ENCODE measurements at places on chromosomes 7 and 10.

DNA sequence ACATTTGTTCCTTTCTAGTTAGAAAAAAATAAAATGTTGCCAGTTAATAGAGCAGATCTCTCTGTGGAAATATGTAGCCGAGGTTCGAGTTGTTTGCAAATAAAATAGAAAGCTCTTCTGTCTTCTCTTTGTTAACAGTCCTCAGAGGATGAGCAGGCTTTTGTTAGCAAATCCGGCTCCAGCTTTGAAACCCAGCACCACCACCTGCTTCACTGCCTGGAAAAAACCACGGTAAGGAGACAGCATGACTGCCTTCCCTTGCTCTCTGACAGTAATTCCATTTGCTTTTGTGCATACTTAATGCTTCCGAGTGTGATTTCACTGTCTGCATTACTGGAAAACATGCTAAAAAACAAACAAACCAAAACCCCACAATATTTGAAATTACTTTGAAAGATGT, 115.6 kb downstream of the TSPAN12 start:
- DNase-seq, result no peak

DNA sequence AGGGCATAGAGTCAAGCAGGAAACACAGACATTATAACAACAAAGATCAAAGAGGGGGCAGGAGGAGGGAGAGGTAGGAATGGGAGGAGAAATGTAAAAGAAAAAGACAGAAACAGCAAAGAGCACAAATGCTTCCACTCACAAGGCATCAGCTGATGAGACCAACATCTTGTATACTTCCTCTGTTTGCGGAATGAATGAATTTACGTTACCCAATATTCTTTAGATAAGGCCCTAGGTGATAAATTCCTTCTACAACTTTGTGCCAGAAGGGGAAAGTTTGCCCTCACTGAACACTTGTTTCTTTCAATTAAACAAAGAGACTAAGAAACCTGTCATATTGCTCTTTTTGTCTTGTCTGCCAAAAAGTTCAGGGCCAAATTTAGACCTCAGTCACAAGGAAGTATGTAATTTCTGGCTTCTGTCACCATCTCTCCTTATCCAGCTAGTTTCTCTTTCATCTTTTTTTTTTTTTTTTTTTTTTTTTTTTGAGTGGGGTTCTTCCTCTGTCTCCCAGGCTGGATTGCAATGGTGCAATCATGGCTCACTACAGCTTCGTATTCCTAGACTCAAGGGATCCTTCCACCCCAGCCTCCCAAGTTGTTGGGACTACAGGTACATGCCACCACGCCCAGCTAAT, 116.4 kb upstream of the NANOS1 start:
- no peak for DNase-seq

DNA sequence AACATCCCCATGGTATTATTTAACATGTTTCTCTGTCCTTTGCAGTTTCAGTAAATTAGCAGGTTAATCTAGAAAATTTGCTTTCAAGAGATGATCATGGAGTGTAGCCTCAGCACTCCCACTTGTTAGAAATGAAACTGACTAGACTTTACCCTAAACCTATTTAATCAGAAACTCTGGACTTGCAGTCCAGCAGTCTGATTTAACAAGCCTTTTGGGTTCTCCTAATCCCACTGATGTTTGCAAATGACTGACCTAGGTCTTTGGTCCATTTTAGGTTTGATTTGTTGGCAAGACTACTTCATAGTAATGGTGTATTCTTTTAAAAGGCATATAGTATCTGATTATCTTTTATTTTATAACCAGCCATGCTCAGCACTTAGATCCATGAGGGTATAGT, 55.5 kb upstream of the SLC25A13 start:
- no peak for DNase-seq

DNA sequence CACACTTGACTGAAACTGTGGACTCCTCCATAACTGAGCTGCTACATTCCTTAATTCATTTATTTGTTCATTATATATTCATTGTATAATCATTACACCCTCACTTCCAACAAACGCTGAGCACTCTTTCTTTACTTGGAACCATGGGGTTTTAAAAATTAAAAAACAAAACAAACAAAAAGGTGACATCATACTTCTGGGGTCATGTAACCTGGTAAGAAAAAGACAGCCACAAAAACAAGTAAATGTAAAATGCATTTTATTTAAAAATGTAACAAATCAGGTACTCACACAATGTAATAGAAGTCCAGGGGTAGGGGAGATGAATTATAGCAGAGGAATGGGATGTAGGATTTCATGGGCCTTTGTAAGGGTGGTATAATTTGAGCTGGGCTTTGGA, 25.1 kb downstream of the PLEKHS1 start:
- DNase-seq, result no peak

DNA sequence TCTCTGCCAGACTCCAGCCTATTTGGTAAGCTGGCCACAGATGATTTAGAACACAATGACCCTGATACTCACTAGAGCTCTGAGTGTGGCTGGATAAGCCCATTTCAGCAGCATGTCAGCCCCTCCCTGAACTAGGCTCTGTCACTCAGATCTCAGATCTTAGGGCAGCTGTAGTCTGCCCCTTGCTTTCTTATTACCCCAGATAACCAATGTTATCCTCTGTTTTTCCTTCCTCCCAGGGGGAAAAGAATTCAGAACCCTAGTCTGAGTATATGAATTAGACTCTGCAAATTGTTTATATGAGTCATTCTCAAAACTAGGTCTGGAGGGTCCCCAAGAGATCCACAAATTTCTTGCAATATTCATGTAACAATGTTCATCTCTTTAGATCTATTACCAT, 286.2 kb downstream of the KCNMA1 start:
- no peak for DNase-seq

- DNase-seq, result no peak
Observed at GRCh38 chr7:123996327-123996625, 36.6 kb downstream of the TMEM229A start.
